Stimulated activated CD8-positive, alpha-beta memory T cell treated with anti-CD3 and anti-CD28 coated beads, Interleukin-7, amount 100 ng/mL, for 4 hours (primary cell): ENCODE measurements at places on chromosomes 7 and 10.

DNA sequence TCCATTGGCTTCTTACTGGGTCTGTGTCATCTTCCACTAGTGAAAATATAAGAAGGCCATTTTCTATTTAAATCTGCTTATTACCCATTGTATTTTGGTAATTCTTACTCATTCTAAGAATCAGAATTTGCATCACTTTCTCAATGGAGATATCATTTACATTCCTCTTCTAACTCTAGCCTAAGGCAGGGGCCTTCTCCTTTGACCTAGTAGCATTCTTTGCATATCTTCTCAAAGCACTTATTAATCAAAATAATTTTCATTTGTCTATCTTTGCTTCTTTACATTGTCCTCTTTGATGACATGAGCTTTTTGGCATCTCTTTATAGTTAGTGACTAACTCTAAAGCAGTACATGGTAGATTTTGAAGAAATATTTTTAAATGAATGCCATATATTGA lies 400.9 kb upstream of the SEMA3D start:
- DNase-seq, result no peak

- DNase-seq, result no peak
These were observed 65.6 kb downstream of the HBP1 start for GRCh38 chr7:107234436-107234835.

GRCh38 chr10:71179382-71179781 lies 33.0 kb upstream of the UNC5B start:
- no peak for DNase-seq

DNA sequence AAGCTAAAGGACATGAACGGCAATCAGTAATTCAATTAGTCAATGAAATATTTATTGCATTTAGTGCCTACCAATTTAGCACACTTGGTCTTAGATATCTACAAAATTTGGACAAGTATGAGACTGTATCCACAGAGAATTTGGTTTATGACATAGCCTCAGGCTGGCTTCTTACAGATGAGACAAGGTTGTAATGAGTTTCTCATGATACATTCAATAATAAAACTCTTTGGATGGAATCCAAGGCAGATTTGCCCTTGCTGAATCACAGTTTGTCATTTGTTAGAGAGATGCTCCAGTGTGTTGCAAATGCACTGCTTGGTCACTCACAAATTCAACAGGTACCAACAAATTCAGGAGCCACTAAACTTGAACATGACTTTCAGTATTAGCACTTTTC lies 162.5 kb downstream of the GPR37 start:
- no peak for DNase-seq

- no peak for DNase-seq
These were observed 83.3 kb downstream of the VWDE start for GRCh38 chr7:12320241-12320986.

- DNase-seq, result no peak
These were observed 347.2 kb upstream of the TPK1 start for GRCh38 chr7:145183069-145183468.

- no peak for DNase-seq
These were observed 13.7 kb downstream of the ZMIZ2 start for GRCh38 chr7:44762300-44762699.

DNA sequence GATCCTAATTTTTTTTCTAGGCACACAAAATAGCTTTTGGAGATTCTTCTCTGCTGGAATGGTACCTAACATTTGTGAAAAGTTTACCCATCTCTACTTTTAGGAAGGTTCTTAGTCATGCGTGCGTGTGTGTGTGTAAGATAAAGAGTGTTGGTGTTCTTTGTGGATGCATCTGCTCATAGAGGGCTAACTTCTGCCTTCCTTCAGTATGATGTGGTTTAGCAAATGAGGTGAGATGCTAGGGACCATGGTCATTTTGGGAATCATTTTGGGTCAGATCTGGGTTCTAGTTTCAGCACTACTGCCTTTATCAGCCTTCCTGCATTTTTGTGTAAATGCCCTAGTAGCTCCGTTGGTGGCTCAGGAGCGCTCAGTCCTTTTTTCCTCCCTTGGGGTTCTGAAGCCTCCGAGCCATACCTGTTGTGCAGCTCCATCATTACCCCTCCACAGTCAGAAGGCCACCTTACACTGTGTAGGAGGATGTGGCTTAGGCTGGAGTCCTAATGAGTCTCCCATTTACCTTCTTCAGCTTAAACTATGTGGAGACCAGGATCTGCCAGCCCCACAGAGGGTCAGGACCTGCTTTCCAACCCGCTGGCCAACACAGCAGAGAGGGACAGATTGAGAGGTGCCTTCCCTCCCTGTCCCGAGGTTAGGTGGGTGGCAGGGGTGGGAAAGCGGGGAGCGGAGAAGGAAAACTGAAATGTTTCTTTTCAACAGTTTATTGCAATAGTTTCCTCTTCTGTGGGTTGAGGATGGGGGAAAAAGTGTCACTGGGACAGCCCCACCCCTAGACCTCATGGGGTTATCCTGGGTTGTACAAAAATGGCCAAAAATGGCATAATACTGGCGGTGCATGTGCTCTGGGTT lies 31.2 kb downstream of the TSPAN14 start:
- DNase-seq, result no peak

DNA sequence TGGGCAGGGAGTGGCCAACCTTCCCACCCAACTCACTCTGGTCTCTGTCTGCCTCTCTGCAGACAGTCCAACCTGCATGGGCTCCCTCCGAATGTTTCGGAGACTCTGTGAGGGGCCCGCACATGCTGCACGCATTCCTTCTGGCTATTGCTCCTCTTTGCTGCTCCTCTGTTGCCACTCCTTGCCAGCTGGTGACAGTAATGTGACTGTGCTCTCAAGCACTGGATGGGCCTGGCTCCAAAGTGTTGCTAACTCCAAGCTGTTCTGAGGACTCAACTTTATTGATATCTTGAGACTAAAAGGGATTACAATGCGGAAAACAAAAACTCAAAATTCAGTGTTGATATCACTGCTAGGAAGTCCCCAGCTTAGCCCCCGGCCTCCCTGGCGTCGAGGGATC lies 105.4 kb upstream of the KIF5B start:
- DNase-seq, result no peak

GRCh38 chr10:122117475-122117874 lies 128.5 kb downstream of the TACC2 start:
- DNase-seq, result no peak

DNA sequence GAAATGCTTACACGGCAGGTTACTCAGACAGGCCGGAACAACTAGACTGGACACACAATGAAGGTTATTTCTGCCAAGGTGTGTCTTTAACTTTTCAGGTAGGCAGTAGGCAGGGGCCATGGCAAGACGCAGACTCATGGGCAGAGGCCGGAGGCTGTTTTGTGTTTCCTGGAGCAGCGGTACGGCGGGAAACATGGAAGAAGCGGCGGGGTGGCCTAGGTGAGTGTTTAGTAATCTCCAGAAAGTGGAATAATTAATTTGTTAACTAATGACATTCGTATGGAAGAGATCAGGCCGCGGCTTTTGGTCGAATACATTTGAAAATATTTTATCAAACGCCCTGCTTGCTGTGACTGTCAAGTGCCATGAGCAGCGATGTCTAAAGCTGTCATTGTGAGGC lies 277.8 kb downstream of the WDR37 start:
- no peak for DNase-seq

DNA sequence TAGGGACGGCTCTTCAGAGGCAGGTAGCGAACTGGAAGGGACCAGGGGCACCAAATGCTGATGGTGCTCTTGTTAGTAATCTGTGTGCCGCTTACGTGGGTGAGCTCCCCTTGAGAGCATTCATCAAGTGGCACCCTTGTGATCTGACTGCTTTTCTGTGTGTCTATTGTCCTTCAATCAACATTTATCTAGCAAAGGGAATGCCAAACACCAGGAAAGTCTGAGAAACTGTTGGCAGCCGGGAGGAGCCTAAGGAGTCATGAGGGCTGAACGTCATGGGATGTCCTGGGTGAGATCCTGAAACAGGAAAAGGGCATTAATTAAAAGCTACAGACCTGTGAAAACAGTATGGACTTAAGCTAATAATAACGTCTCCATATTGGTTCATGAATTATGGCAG lies 733.1 kb downstream of the TYW1 start:
- DNase-seq, result no peak

DNA sequence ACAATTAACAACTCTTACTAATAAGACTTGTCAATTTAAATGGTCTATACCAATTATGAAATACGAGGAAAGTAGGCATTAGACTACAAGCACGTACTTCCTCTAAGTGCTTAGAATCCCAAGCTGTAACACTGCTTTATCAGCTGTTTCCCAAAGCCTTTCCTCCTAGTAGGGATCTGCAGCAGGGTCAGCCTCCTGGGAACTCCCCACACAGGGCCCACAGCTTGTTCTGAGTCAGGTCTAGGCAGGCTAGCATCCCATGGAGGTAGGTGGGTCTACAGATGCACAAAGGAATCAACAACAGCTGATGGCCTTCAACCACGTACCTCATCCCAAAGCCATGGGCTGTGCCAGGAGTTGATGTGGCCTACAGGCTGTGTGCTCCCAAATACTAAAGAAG lies 14.7 kb downstream of the MMS19 start:
- DNase-seq, result no peak

- no peak for DNase-seq
These were observed 424 bp downstream of the EGFR start for GRCh38 chr7:55019191-55019690.

DNA sequence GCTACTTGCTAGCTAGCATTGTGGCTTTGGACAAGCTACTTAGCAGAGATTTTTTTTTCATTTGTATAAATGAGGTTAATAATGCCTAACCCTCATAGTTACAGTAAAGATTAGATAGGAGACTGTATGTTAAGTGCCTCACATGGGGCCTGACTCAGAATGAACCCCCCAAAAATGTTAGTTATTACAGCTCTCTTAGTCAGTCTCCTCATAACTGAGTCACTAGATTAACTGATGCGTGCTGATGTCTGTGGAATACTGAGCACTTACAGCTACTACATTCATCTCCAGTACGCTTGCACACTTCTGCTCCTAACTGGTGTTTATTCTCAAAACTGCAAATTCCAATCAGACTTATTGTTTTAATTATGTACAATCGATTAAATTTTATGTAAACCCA lies 315.3 kb downstream of the SNX13 start:
- no peak for DNase-seq

DNA sequence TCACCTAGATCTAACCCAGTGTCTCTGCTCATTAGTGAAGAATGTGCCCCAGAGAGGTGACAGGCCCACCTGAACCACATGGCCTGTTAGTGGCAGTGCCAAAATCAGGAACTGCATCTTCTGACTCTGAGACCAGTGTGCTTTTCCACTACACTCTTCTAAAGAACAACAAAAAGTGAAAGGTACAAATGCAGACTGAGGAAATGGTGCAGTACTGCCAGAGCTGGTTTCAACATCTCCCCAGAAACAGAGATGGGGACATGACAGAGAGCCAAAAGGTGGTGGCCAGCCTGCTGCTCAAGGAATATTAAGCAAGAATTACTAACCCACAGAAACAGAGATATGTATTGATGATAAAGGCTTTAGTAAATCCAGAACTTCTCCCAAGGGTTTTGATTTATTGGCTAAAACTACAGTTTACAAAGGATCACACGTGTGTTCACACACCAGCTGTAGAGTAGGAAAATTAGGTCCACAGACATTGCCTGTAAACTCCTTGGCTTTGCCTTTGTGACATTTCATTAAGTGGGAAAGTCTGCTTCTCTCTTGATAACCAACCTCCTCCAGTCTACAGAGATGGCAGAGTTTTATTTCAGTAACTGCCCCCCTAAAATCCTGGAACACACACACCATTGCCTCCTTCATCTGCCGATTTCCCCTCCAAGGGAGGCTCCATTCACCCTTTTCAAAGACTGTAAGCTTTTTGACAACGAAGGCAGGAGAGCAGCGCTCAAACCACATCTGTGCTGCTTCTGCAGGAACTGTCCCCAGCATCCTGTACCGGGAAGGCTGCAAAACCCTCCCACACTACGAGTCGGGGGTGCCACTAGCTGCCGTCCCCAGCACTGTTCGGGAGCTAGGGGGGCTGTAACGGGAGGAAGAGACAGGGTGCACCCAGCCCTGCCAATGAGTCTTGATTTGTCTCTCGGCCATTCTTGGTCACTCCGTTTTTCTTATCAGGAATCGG lies 29.8 kb downstream of the GSDME start:
- no peak for DNase-seq

GRCh38 chr7:151119902-151120301 lies 33.6 kb downstream of the AGAP3 start:
- DNase-seq, result no peak

DNA sequence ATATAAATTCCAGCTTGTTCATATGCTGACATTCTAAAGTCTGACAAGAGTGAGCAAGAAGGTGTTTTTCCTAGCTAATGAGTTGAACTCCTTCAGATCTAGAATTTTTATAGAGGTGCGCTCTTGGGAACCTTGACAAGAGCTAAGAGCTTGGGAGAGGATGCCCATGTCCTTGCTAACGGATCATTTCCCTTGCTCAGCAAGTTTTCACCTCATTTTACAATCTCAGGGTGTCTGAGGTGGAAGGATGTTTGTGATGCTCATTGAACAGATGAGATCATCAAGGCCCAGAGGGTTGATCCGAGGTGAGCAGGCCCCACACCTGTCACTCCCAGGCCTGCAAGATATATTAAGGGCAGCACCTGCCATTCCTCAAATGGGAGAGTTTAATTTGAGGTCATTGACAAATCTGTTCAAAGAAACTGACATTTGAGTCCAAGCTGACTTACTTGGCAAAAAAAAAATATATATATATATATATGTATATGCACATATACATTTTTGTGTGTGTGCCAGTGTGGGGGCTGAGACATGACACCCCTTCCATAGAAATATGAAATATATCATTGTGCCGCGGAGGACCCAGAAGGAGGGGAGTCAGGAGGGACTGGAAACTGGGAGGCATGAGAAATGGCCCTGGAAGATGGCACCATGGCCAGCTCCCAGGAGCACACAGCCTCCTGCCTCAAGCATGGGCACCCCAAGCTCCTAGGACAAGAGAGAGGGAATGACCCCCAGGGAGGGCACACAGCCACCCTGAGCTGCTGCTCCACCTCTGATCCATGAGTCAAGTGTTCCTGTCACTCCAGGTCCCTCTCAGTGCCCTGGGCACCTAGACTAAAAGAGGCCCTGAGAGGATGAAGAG lies 17.3 kb upstream of the TMEM72 start:
- no peak for DNase-seq

DNA sequence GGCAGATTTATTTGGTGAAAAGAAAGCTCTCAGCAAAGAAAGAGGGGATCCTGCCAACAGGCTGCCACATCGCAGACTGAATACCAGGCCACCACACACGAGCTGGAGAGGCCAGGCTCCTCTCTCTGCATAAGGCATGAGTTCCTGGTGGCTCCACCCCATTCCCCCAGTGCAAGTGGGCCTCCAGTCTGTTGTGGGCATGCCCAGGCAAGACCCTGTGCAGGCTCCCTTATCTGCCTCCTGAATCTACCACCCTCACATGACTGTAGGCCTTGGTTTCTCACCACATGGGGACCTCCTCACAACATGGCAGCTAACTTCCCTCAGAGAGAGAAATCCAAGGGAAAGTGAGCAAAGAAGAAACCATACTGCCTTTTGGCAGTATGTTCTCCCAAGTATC lies 26.7 kb upstream of the CUL1 start:
- no peak for DNase-seq

GRCh38 chr7:101586078-101586905 lies 42.8 kb downstream of the MYL10 start:
- no peak for DNase-seq

GRCh38 chr7:154767821-154768415 lies 235.0 kb downstream of the PAXIP1 start:
- no peak for DNase-seq
